Effector memory CD8-positive, alpha-beta T cell (primary cell): ENCODE measurements at places on chromosomes 12 and 14.

GRCh38 chr12:115335594-115335993 lies 651.6 kb upstream of the TBX3 start:
- H3K4me1 ChIP-seq, result no peaks in the 10 kb centered on the region
- H3K36me3 ChIP-seq, result no peaks in the 10 kb centered on the region
- no peak overlapping the region for H3K4me3 ChIP-seq
- no peak overlapping the region for H3K27ac ChIP-seq
- no peak for DNase-seq

DNA sequence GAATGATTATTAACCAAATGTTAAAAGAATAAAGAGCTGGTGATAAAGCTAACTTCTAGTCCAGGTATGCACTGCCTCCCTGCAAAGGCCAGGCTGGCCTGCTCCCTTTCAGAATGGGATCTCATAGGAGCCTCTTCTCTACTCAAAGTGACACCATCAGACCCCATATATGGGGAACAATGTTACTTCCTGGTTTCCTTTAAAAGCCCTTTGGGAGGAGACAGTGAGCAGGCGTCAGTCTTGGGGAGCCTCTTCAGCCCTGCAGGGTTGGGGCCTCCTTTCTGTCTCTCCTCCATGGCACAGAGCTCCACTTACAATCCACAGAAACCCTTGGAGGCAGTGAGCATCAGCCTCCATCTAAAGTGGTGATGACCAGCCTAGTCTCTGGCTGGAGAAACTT lies 17.3 kb upstream of the GPRC5A start:
- peaks cover 3% of the 10 kb centered on the region for H3K36me3 ChIP-seq
- no peaks in the 10 kb centered on the region for H3K4me1 ChIP-seq
- no peaks in the 10 kb centered on the region for H3K27me3 ChIP-seq
- H3K27ac ChIP-seq, result no peak overlapping the region
- no peak for DNase-seq

DNA sequence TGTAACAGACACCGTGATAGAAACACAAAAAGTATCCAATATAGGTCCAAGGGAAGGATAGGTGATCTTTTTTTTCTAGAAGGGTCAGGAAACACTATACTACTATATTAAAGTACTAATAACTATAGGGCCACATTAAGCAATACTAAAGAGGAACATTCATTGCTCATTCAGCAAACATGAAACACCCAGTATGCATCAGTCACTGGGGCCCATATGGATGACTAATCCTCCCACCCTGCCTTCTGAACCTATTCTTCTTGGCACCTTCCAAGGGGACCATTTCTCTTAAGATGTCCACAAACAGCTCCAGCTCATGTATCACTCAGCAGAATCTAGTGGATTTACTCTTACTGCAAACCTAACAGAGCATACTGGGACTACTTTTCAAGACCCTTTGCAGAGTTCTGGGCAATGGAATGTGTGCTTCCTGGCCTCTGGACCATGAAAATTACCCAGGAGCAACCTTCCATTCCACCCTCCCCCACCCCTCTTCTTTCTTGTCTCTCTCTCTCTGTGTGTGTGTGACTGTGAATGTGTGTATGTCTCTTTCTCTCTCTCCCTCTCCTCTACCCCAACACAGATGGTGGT lies 187.9 kb downstream of the EPS8 start:
- no peaks in the 10 kb centered on the region for H3K4me1 ChIP-seq
- DNase-seq, result no peak
- H3K27me3 ChIP-seq, result peaks cover 26% of the 10 kb centered on the region
- H3K36me3 ChIP-seq, result no peaks in the 10 kb centered on the region
- no peak overlapping the region for H3K4me3 ChIP-seq
- no peak overlapping the region for H3K27ac ChIP-seq

DNA sequence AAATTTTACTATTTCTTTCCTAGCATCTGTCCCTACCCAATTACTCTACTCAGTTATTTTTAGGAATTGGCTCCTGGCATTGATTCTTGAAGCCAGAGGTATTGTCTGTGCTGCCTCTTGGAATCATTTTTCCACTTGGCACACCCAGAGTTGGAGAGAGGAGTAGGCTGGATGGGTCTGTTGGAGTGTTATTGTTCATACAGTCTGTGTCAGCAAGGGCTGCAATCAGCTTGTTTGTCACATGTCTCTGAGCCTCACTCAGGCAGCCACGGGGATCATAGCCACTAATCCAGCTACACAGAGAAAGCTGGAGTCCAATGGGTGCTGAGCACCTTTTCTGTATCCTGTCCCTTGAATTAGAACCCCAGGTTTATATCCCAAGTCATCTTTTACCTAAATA lies 176.0 kb upstream of the DYRK2 start:
- DNase-seq, result no peak
- H3K4me1 ChIP-seq, result no peaks in the 10 kb centered on the region
- H3K27ac ChIP-seq, result no peak overlapping the region
